Dorsolateral prefrontal cortex (tissue), 122 donors: ENCODE measurements at places on chromosomes 4 and X.

GRCh38 chrX:15399962-15400391 lies 15.8 kb upstream of the VEGFD start:
- DNase-seq, result no peak

- no peak for DNase-seq
These were observed 64.3 kb downstream of the FRAS1 start for GRCh38 chr4:78121338-78121904.

GRCh38 chr4:139131209-139131870 lies 45.7 kb downstream of the ELF2 start:
- DNase-seq, result no peak

- no peak for DNase-seq
These were observed 142.6 kb downstream of the EGF start for GRCh38 chr4:110055158-110055768.

- no peak for DNase-seq
These were observed 77.9 kb downstream of the SMARCA1 start for GRCh38 chrX:129445436-129445835.

GRCh38 chr4:182242787-182243186 lies 415 bp upstream of the TENM3 start:
- DNase-seq, result no peak

GRCh38 chrX:33194876-33195433 lies 16.4 kb downstream of the DMD start:
- no peak for DNase-seq

DNA sequence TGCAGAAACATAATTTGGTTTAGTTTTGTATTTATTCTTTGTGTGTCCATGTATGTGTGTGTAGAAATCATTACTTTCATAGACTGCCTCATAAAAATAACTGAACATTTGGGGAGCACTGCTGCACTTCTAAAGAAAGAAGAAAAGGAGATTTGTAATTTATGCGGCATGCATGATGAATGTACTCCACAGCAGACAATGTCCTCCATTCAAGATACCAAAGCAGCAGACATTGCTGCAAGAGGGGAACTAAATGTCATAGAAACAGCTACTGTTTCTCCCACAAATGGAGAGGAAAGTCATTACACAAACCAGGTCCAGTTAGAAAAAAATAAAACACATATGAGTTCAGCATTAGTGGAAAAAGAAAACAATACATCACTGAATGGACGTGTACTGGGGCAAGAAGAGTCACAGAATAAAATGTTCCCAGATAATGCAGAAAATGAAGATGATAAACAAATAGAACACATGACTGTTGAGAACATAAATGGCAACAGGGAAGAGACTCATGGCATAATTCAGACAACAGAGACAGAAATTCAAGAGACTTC lies 2.6 kb downstream of the DTHD1 start:
- no peak for DNase-seq

GRCh38 chrX:78019586-78020483 lies 50.4 kb upstream of the PGAM4 start:
- no peak for DNase-seq
